ENCODE measurements at places on chromosomes 13 and 19. TPM values are rescaled to one million over a fixed set of nuclear protein-coding genes. Genes with fewer than 3 reads are reported as not detected.

GRCh38 chr13:95300625-95301182 is 547 bp downstream of the ABCC4 start:
- H3K27me3 ChIP-seq: no peaks in the 10 kb centered on the region
- H3K36me3 ChIP-seq: no peaks in the 10 kb centered on the region
- H3K4me1 ChIP-seq: no peaks in the 10 kb centered on the region
- peak overlapping the region; percentile 83 for H3K27ac ChIP-seq

GRCh38 chr19:50669302-50670101 is 20.3 kb downstream of the C19orf81 start:
- H3K27me3 ChIP-seq: peaks cover 26% of the 10 kb centered on the region
- no peak overlapping the region for H3K4me3 ChIP-seq
- no peak overlapping the region for H3K27ac ChIP-seq
- H3K36me3 ChIP-seq: no peaks in the 10 kb centered on the region

DNA sequence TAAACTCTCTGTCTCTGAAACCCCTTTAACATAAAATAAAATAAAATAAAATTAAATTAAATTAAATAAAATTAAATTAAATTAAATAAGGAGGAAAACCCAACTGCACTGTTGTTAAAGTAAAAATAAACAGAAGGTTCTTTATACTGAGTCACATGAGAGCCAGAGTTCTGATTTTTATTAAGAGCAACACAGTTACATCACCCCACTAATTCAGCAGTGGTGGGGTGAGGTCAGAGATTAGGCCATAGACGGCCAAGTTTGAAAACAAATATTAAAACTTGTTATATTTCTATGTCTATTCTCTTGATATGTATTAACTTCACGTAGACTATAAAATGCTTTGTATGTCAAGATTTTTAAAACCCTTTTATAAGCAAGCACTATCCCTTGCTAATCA is 59.5 kb downstream of the MYCBP2 start:
- no peaks in the 10 kb centered on the region for H3K27me3 ChIP-seq
- no peak overlapping the region for H3K27ac ChIP-seq
- H3K36me3 ChIP-seq: no peaks in the 10 kb centered on the region

DNA sequence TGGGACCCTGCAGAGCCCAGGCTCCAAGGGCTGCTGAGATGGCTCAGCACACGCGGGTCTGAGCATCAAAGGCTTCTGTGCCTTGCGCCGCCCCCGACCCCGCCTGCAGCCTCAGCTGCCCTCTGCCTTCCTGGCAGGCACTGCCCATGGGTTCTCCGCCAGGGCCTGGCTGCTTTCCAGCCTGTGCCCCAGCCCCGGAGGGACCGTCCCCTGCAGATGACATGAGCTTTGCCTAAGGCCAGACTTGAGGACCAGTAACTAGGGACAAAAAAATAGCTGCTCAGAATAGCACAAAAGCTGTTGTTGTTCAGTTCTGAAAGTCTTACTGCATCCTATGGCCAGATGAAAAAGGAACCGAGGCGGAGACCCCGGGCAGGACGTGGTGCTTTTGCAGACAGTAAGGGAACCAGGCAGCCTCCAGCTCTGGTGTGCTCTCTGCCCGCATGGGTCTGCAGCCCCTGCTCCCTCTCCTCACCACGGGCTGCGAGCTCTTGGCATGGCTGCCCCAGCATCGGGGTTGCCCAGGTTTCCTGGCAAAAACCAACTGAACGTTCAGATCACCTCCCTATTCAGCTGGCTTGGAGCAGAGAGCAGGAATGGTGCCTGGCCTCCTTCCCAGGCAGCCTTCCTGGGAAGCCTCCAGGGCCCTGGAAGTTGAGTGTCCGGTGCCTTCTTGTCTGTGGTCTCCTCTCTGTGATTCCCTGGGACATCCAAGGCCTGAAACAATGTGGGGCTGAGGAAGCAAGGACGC is 12.5 kb upstream of the CFAP97D2 start:
- H3K4me1 ChIP-seq: peaks cover 34% of the 10 kb centered on the region
- peak overlapping the region; percentile 54 for H3K27ac ChIP-seq
- H3K4me3 ChIP-seq: peak overlapping the region; percentile 1
- H3K36me3 ChIP-seq: no peaks in the 10 kb centered on the region

- DNase-seq: no peak
- no peak overlapping the region for H3K27ac ChIP-seq
- H3K4me3 ChIP-seq: no peak overlapping the region
- no peaks in the 10 kb centered on the region for H3K27me3 ChIP-seq
- no peaks in the 10 kb centered on the region for H3K36me3 ChIP-seq
- no peaks in the 10 kb centered on the region for H3K4me1 ChIP-seq
Measured at GRCh38 chr13:33710924-33711323, 107.0 kb upstream of the RFC3 start.

- no peaks in the 10 kb centered on the region for H3K36me3 ChIP-seq
- H3K27ac ChIP-seq: peak overlapping the region; percentile 37
- peak overlapping the region; percentile 36 for H3K4me3 ChIP-seq
- peaks cover 40% of the 10 kb centered on the region for H3K4me1 ChIP-seq
Measured at GRCh38 chr19:45668342-45668871, 386 bp downstream of the GIPR start.

The KL gene
- total RNA-seq: 0.11 TPM

The C13orf42 gene
- total RNA-seq: not detected

The ZNF888 gene
- 1.8 TPM for total RNA-seq

The PSG5 gene
- total RNA-seq: not detected

The OR10H1 gene
- not detected for total RNA-seq

The EEF1AKMT1 gene
- total RNA-seq: 4.7 TPM

Data from esophagus squamous epithelium (tissue), 5 donors.